ENCODE measurements at places on chromosomes 12 and 14.

GRCh38 chr12:102958073-102958829, 777 bp downstream of the ASCL1 start:
- DNase-seq: no peak

GRCh38 chr12:31682136-31682962, 22.9 kb downstream of the ETFBKMT start:
- peak; percentile 92 for DNase-seq

DNA sequence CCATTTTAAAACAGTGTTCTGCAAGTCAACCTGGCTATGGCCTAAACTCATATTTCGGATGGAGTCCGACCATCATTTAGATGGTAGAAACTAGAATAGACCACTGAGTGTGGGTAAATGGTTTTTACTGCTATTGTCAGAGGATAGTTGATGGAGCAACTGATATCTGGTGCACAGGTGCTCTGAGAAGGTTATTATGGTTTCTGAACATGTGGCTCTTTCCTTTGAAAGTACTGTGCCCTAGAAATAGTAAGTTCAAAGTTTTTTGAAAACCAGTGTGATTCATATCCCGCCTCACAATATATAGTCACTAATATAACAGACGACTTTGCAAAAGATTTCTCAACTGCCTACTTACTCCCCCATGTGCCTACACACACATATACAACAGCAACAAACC, 64.4 kb upstream of the BTG1 start:
- no peak for DNase-seq

DNA sequence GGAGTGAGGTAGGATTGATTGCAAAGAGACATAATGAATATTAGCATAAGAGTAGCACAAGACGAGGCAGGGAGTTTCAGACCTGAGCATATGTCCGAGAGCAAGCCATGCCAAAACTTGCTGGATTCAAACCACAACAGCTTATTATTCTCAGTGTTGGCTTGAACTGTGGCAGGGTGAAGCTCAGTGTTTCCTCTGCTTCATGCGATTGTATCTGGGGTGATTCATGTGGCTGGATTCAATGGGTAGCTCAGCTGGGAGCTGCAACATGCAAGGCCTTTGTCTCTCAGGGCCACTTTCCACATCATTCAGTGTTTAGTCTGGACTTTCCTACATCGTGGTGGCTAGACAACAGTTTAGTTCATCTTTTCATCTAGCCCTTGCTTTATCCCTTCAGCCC, 22.1 kb upstream of the E2F7 start:
- no peak for DNase-seq

DNA sequence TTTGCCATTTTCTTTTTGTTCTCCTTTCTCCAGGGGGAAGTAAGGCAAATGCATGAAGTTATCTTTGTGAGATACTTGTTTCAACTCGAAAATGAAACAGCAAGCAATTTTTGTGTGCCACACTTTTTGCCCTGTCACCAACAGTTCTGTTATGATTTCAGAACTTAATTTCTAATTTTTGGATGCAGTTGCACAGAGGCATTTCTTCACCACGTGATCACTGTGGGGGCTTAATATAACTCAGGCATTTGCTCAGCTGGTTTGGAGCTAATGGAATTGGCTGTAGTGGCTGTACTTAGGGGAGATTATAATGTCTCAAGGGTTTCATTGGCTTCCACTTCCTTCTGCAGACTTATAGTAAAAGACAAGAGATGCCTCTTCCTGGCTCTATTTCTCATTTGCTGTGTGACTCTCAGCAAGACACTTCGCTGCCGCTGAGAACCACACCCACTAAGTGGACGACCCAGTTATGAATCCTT, 452.4 kb downstream of the RAD51B start:
- no peak for DNase-seq

DNA sequence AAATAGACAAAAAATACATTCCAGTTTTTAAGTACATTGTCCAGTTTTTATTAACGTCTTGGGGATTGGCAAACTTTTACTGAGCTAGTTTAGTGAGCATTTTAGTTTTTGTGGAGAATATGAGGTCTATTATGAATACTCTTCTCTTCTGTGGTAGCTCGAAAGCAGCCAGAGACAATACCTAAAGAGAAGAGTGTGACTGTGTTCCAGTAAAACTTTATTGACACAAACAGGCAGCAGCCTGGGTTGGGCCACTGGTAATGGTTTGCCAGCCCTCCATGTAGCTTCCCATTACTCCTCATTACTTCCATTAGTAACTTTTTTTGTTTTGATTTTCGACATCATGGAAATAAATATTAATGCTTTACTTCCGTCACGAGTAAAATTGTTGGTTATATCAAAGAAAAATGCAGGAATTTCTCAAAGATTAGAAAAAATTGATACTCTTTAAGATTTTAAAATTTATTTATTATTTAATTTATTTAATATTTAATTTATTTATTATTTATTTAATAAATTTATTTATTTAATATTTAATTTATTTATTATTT, 19.6 kb downstream of the RMST start:
- DNase-seq: no peak

GRCh38 chr12:42284157-42284556, 41.7 kb downstream of the ZCRB1 start:
- DNase-seq: no peak

GRCh38 chr14:103115845-103116572, 7.3 kb upstream of the TNFAIP2 start:
- DNase-seq: no peak

DNA sequence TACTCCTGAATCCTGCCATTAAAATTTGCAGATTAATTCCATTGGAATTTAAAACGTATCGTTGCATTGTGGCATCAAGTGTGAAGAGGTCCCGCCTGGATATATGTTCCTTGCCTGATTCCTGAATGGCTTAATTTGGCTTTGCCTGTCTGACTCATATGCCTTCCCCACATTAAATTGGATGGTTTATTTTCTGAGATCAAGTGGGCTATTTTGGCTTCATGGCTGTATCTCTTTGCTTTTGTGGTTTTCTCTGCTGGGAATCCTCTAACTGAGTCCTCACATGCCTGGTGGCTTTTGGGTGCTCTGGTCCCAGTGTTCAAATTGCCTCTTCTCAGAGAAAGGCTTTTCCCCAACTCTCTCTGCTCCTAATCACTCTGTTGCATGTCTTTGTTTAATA, 127.9 kb upstream of the DYRK2 start:
- no peak for DNase-seq

DNA sequence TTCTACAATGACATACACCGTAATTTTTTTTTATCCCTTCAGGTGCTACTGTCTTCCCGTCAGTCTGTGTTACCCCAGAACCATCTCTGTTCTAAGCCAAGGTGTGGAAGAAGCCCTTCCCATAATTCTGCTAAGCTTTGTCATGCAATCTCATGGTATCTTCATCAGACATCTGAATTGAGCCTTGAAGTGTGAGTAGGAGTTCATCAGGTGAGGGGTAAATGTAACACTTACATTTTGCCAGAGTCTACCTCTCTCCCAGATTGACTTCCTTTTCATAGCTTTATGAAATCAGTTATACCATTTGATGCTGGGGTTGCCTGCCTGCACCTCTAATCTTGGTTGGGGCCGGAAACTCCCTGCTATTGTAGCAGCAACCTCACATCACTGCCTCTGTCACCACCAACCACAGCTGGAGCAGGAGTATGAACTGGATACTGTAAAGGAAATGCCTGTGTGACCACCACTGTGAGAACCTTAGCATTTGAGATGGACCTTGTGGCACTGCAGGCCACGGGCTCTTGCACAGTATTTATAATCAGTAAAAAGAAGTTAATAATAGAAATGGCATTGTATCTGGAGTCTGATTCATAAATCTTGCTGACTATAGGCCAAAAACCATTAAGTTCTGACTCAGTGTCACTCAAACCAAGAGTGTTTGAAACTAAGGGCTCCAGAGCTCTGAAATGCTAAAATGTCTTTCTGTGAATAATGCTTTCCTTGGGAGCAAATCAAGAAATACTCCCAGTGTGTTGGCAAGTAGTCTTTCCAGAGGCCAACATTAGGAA, 58.7 kb upstream of the STK38L start:
- DNase-seq: no peak

- no peak for DNase-seq
Measured at GRCh38 chr14:27006570-27006969, 408.7 kb upstream of the NOVA1 start.

DNA sequence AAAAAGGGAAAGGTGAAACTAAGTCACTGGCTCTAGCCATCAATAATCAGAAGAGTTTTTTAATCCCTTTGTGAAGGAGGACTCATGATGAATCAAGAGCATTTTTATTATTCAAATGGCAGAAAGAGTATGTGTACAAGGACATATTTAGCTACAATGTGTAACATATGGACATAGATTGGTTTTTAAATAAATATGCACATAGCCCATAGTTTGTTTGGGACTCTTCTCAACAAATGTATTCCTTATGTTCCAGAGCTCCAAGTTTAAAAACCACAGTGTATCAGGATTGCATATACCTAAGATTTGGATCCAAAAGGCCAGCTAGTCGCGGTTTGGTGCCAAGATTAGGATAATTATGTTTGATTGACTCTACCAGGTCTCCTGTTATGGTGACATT, 104.2 kb downstream of the C12orf50 start:
- no peak for DNase-seq

All from SHP77 treated with DMSO at 0.1 percent for 48 hours (cell line).